ENCODE measurements at places on chromosomes 3 and 15.

- DNase-seq, result no peak
These were observed 54.7 kb downstream of the ISL2 start for GRCh38 chr15:76391309-76391708.

DNA sequence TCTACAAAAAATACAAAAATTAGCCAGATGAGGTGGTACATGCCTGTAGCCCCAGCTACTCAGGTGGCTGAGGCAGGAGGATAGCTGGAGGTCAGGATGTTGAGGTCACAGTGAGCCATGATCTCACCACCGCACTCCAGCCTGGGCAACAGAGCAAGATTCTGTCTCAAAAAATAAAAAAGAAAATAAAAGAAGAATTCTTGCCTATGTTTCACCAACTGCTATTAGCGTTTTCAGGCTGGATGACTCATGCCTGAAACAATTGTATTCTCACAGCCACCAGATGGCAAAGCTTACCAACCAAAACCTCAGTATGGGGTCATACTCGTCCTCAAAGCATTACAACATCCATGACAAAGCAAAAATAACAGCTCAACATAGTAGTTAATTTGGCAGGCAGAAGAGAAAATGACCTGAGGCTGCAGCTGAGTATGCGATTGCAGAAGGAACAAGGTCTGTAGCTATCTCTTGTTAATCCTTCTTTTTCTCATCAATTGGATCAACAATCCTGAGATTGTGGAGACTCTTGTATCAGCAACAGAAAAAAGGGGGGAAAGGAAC lies 52.2 kb downstream of the TP53BP1 start:
- DNase-seq, result no peak

DNA sequence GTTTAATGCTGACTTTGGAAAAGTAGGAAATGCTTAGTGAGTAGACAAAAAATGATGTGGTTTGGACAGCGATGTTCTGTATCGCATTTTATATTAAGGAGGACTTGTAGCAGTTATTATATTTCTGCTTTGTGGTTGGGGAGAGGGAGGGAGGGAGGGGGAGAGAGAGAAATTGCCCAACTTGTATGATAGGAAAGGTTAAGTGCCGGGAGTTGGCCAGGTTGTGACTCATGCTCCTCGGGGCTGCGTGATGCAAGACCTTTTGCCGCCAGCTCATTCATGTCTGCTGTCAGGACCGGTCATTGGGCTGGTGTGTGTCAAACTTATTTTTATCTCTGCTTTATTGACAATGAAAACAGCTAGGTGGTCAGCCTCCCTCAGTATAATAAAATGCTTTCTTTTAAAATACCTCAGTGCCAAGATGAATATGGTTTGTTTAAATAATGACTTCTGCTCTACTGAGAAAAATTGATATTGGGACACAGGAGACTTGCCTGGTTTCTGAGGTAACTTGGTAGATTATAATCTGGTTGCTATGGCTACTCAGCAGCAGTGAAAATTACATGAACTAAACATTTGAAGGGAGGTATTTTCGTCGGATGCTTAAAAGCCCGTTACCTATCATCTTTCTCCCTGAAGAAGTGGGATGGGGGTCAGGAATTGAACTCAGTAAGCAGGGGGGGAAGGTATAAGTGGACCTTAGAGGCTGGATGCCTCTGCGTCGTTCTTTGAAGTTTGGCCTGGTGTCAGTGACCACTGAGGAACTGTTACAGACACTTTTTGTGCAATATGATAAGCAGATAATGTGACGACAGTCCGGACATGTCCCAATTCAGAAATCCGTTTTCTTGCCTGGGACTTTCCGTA lies 90.7 kb downstream of the FNDC3B start:
- DNase-seq, result no peak

GRCh38 chr15:55897560-55898336 lies 95.7 kb downstream of the NEDD4 start:
- peak; percentile 22 for DNase-seq

GRCh38 chr3:32125012-32125411 lies 18.6 kb downstream of the GPD1L start:
- DNase-seq, result no peak

GRCh38 chr3:188199386-188199785 lies 45.4 kb downstream of the LPP start:
- DNase-seq, result no peak

DNA sequence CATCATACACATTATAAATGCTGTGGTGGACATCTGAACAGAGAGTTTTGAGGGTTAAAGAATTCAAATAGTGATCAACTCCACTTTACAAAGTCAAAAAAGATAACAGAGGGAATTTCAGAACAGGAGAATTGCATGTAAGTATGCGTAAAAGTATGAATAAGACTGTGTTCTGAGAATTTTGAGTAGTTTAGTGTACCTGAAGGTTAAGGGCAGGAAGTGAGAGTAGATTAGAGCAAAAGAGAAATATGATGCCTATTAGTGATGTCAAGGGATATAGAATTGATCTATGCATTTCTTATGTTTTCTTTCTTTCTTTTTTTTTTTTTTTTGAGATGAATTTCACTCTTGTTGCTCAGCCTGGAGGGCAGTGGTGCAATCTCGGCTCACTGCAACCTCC lies 53.1 kb downstream of the TP63 start:
- no peak for DNase-seq

- no peak for DNase-seq
These were observed 1038.8 kb upstream of the EPHA6 start for GRCh38 chr3:95775486-95776094.

GRCh38 chr3:63990733-63991132 lies 32.6 kb downstream of the PSMD6 start:
- DNase-seq, result no peak

GRCh38 chr3:69058180-69058946 lies 6.2 kb upstream of the TMF1 start:
- no peak for DNase-seq

GRCh38 chr3:58078610-58079009 lies 70.4 kb downstream of the FLNB start:
- no peak for DNase-seq

- DNase-seq, result no peak
These were observed 13.8 kb downstream of the CLRN1 start for GRCh38 chr3:150958683-150959082.

DNA sequence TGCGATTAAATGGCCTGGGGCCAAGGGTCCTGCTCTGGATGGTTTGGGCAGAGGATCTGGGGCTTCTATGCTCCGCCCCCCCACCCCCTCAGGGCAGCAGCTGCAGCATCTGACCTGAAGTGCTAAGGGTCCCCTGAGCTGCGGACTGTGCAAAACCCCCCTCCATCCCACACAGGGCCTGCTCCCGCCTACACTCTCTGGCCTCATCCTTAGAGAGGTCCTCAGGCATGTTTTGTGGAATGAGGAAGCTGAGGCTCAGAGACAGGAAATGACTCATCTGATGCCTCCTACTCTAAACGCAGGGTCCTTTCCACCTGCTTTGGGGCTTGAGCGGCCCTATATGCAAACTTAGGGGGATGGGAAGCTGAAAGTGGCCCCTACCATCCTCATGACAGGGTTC lies 59.5 kb upstream of the CTSH start:
- no peak for DNase-seq
